MM.1S (cell line): ENCODE measurements at places on chromosomes 1 and 21.

DNA sequence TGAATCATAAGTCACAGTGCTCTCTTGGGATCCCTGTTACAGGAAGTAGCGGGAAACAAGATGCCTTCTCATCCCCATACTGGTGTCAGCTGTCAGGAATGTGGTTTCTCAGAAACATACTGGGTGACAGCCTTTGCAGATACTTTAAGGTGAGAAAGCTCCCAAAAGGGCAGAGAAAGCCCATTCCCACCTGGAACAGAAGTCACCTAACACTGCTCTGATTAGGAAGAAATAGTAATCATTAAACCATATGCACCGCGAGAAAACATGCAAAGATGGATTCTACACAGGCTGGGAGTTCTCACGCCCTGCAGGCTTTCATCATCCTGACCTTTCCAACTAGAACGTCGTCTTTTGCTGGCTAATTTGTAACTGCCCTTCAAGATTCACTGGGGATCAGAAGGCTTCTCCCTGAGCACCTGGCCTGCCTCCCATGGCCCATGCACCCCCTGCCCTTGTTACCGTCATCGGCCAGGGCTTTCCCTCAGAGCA, 46.2 kb upstream of the SLC44A3 start:
- H3K4me1 ChIP-seq, result no peaks in the 10 kb centered on the region
- H3K27me3 ChIP-seq, result no peaks in the 10 kb centered on the region
- DNase-seq, result no peak

- no peaks in the 10 kb centered on the region for H3K36me3 ChIP-seq
- no peaks in the 10 kb centered on the region for H3K27me3 ChIP-seq
- DNase-seq, result no peak
- H3K4me1 ChIP-seq, result peaks cover 5% of the 10 kb centered on the region
- H3K4me3 ChIP-seq, result peak overlapping the region; percentile 93
These were observed 921 bp downstream of the ATP5PB start for GRCh38 chr1:111450185-111450584.

DNA sequence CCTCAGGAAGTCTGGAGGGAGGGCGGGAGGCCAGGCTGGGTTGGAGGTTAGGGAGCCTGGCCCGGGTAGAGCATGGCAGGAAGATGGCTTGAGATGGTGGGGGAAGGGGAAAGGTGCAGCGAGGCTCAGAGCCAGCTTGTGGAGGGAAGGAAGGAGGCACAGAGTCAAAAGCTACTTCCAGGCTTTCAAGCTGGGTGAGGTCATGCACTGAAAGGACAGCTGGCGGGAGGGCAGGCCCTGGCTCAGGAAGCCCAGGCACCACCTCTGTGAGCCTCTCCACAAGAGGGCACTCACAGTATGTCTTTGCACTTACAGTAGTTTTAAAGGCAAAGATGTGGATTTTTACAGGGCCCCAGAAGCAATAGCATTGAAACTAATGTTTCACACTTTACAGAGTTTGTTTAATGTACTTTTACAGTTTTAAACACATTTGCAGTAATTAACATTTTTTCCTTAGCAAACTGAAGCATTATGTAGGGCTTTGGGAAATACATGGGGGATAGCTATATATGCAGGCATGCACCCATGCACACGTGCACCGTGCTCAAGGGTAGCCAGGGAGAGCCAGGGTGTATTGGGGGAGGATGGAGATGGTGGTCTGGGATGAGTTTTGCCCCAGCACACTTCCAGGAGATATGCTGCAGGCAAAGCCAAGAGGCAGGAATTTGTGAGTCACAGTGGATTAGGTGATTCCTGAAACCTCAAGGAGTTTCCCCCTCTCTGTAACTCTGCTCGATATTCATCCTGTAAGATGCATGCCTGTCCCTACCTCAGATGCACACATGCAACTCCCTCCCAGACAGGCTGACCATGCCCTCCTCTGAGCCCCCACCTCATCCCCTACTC, 6.1 kb upstream of the ADAM15 start:
- H3K4me1 ChIP-seq, result peaks cover 28% of the 10 kb centered on the region
- peak; percentile 93 for DNase-seq
- no peak overlapping the region for H3K27ac ChIP-seq
- no peak overlapping the region for H3K4me3 ChIP-seq
- no peaks in the 10 kb centered on the region for H3K36me3 ChIP-seq

DNA sequence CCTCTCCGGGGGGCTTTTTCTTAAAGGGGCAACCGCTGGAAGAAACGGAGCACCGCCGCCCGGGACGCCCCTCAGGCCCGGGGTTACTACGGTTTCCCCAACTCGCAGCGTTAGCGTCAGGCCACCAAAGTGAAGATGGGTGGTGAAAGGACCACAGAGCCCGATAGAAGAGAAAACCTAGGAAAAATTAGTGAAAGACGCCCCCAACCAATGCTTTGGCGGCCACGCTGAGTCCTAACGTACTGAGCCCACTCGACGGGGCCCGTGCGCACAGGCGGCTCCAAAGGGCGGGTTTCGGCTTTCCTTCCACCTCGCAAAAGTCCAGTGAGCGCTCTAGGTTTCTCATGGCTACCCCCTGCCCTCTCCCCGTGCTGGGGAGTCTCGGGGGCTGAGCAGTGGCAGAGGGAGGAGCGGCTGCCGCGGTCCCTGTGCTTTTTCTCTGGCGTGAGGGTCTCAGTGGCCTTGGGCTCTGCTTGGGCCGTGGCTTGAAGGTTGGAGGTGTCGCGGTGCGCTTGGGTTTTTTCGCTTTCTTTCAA, 12.2 kb upstream of the SPEN start:
- H3K27ac ChIP-seq, result peak overlapping the region; percentile 100
- no peak for DNase-seq
- no peaks in the 10 kb centered on the region for H3K36me3 ChIP-seq
- no peaks in the 10 kb centered on the region for H3K27me3 ChIP-seq
- H3K4me1 ChIP-seq, result no peaks in the 10 kb centered on the region

- no peaks in the 10 kb centered on the region for H3K36me3 ChIP-seq
- DNase-seq, result no peak
- peaks cover 97% of the 10 kb centered on the region for H3K27me3 ChIP-seq
- no peaks in the 10 kb centered on the region for H3K4me1 ChIP-seq
- no peak overlapping the region for H3K4me3 ChIP-seq
- no peak overlapping the region for H3K27ac ChIP-seq
These were observed 37.8 kb upstream of the POFUT2 start for GRCh38 chr21:45325206-45326168.
